ENCODE measurements at places on chromosomes 4 and X.

GRCh38 chr4:133498149-133498548, 349.1 kb downstream of the PCDH10 start:
- DNase-seq, result no peak

GRCh38 chr4:51906167-51906958, 63.4 kb downstream of the DCUN1D4 start:
- no peak for DNase-seq

DNA sequence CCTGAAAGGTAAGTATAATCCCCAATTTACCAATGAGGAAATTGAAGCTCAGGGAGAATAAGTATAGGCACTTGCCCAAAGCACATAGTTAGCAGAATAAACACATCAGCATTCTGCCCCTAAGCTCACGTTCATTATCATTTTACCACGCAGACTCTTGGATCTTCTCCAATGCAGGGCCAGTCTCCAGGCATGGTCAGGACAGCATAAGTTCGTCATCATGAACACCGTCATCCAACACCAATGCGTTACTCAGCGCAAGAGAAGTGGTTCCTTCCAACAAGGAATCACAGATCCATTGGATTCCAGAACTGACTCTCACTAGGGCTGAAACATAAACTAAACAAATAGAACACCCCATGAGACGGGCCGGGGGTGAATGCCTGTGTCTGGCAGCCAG, 86.5 kb upstream of the GPM6B start:
- no peak for DNase-seq

- DNase-seq, result no peak
These were observed 150.2 kb upstream of the GALNT7 start for GRCh38 chr4:173018446-173018845.

DNA sequence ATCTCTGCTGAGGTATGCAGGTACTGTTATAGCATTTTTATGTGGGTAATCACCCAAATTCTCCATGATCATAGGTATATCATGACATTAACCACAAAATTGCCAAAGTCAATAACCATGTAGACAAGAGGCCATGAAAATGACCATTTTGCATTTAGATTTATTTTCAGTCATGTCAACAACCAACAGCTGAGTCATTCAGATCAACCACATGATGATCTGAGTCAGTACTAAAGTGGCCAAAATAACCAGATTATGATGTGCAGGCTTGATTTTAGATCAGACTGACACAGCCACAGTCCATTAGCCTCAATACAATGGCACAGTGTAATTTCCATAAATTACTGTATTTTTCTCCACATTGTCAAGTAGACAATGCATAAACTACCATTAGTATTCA, 240.5 kb downstream of the GRIA3 start:
- no peak for DNase-seq

DNA sequence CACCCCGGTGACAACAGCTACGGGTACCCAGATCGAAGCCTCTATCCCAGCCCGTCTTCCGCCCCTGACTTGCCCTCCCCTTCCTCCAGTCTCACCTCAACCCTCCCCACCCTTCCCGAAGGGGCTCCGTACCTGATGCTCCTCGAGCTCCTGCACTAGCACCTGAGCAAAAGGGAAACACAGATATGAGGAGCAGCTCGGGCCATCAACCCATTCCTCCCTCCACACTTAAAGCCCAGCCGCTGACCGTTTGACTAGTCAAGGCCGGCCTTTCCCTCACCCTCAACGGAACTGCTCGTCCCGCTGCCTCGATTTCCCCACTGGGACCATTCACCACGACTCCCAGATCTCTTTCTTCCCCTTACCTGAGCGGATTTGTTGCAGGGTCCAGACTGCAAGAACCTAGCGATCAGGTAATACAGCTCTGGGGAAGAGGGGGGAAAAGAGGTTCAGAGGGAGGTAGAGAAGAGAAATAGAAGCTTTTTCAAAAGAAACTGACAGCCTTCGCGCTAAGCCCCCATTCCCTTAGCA, 731 bp downstream of the BRWD3 start:
- peak; percentile 9 for DNase-seq

GRCh38 chr4:152540941-152541340, 5.0 kb upstream of the FBXW7 start:
- no peak for DNase-seq

DNA sequence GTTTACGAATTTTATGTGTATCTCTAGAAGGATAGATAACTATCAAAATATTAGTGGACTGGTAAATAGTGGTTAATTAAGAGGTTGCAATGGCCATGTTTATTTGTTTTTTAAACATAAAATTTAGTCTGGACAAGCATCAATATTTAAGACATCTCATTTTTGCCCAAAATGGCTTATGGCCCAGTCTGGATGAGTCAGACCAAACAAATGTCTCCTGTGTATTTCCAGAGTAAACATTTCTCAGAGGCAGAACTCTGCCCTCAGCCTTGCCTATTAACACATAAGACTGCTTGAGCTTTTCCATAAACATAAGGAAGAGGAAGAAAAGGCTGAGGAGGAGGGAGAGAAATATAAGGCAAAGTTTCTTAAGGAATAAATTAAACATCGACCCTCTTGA, 277.1 kb upstream of the DIAPH2 start:
- no peak for DNase-seq

DNA sequence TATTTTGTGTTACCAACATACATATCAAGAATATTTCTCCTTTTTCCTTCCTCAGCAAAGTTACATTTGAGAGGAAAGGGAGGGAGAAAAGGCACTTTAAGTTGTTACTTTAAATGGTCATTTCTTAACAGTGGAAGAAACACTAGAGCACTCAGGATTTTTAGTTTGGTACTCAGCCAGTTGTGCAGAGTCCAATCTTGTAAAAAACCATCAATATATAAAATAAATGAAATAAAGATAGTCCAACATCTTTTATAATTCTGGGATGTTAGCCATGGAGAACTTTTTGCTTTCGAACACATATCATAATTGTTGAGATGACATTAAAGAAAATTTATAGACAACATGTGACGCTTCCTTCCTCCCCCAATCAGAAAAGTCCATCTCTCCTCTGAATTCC, 253.8 kb downstream of the QDPR start:
- DNase-seq, result no peak

DNA sequence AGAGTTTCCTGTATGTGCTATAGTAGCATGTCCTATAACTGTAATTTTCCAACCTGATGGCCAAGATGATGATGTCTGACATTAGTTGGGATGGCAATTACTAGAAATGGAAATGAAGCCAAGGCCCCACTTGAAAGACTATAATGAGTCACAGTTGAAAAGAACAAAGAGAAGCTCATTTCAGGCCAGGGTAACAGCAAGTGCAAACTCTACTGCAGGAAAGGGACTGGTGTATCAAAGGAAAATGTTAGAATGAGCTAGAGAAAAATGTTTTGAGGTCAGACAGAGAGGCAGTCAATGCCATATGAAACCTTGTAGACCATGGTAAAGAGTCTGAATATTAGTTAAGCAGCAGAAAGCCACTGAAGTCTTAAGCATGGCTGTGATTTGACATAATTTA, 146.2 kb upstream of the SH3RF1 start:
- no peak for DNase-seq

DNA sequence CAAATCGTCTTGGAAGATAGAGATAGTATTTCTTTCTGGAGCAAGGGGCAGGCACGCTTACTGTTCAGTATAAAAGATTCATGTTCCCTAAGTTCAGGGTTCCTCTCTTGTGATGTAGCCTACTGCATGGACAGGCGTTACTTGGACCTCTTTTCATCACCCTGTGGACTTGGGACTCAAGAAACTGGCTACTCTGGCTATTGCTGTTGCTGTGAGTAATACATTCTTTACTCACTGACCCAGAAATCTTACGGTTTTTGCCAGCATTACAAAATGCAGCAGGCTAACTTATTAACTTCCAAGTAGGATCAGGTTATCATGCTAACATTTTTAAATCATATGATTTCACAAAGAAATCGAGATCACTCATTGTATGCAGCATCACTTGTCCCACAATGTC, 12.8 kb upstream of the GUCY1B1 start:
- DNase-seq, result no peak

GRCh38 chr4:1400831-1401408, 5.3 kb downstream of the NKX1-1 start:
- no peak for DNase-seq

DNA sequence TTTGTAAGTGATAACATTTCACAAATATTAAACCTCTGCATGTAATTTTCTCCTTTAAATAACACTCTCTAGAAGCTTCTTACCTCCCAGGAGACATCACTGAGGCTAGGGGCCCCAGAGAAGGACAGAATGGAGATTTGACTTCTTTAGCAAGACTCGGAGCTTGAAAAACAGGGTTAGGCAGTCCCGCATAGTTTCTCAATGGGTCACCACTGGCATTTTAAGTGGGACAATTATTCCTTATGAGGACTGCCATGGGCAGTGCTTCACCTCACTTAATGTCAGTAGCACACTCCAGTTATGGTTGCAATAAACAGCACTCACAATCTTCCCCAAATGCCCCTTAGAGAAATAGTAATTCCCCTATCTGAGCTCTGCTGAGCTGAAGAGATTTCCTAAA, 66.7 kb upstream of the NOCT start:
- no peak for DNase-seq

GRCh38 chr4:9980898-9981297, 40.4 kb downstream of the SLC2A9 start:
- no peak for DNase-seq

DNA sequence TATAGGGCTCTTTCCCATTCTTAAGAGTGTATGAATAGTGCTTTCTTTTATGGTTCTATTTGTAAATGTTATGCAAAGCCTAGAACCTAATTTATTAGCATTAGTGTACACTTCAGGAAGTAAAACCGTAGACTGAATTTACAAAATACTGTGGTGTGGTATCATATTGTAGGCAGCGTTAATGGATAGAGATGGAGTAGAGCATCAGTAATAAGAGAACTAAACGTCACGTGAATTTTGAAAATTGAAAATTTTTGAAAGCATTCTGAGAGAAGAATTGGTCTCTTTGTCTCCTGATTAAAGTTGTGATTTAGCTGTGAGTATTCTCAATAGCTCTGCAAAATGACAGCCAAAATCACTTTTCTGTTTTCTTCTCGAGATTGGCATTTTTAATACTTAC, 2.9 kb downstream of the STIM2 start:
- no peak for DNase-seq

GRCh38 chr4:104064646-104065577, 345.1 kb upstream of the TACR3 start:
- no peak for DNase-seq

DNA sequence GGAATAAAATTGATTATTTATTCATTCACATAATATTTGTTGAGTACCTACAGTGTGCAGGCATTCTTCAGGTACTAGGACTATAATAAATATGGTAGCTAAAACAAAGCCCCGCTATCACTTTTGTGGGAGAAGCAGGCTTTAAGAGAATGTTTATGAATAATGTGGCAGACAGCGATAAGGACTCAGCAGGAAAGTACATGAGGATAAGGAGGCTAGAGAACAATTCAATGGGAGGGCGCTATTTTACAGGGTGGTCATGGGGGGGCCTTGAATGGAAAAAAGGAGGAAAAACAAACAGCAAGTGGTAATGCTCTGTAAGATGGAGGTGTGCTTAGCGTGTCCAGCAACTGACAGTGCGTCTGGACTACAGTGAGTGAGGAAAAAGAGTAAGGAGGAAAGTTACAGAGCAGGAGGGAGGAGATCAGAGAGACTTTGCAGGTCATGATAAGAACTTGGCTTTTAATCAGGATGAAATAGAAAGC, 264.2 kb upstream of the ETNPPL start:
- DNase-seq, result no peak

GRCh38 chrX:113260474-113260873, 419.8 kb upstream of the AMOT start:
- no peak for DNase-seq

- no peak for DNase-seq
These were observed 15.6 kb upstream of the SPRY1 start for GRCh38 chr4:123380728-123381716.

GRCh38 chr4:169079942-169080827, 70.1 kb upstream of the CBR4 start:
- peak; percentile 15 for DNase-seq

GRCh38 chr4:123305736-123306135, 90.9 kb upstream of the SPRY1 start:
- DNase-seq, result no peak

- DNase-seq, result no peak
These were observed 465.1 kb upstream of the PCDH10 start for GRCh38 chr4:132683957-132684356.

DNA sequence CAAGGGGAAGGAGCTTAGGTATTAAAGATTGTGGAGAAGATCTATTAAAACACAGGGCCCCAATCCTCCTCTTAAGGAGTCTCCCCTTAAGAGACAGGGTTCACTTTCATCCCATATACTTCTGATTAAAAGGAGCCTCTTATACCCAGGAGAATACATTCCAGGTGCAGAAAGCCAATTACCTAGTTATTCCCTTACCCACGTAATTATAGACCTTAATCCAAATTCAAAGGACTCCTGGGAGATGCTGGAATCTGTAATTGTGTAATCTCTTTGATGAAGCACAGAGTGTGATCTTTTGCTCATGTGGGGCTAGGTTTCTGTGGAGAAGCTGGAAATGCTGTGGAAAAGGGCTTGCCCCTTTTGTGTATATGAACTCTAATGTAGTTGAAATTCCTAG, 1.4 kb upstream of the SEC24B start:
- no peak for DNase-seq

- DNase-seq, result no peak
These were observed 1.6 kb downstream of the GRIA3 start for GRCh38 chrX:123185721-123186120.

DNA sequence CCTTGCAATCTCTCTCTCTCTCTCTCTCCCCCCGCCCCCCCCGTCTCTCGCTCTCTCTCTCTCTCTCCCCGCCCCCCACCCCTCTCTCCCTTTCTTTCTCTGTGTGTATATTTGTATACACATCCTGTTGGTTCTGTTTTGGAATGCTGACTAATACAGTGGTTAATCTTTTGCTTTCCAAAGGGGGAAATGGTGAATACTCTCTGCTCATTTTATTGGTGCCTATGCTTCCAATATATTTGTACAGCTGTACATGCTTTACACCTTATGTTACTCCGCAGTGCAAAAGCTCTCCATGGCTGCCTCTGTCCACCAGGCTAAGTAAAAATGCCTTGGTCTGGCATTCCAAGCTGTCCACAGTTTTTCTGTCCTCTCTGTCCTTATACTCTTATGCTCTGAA, 158.8 kb downstream of the RBMX2 start:
- DNase-seq, result no peak

DNA sequence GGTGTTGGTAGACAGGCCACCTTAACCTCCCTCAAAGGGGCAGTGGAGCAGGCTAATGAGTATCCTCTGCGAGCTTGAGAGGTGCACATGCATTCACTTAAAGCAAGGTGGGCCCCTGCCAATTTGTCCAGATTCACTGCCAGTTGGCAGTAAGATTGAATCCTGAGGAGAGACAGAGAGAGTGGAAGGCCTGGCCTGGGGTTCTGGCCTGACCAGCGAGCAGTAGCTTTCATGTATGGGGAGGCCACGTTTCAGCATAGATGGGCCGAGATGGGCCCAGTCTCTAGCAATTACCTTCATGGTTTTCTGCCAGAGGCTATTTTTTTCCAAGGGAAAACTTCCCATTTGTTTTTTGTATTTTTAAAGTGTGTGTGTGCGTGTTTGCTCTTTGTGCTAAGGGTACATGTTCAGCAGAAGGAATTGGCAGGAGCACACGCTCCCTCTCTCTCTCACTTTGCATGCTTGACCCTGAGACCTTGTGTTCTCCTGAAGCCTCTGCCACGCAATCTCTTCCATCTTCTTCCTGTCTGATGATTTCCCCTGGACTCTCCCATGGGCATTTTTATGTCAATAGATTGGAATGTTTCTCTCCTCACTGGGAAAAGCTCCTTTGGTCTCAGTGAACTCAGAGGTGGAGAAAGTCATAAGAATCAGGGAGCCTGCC, 215.8 kb upstream of the SFRP2 start:
- no peak for DNase-seq

All from stimulated activated CD8-positive, alpha-beta memory T cell treated with anti-CD3 and anti-CD28 coated beads, Interleukin-15, amount 100 ng/mL, for 48 hours (primary cell).